Transverse colon (tissue), 4 donors: ENCODE measurements at places on chromosomes 6 and 20. TPM values are rescaled to one million over a fixed set of nuclear protein-coding genes. Genes with fewer than 3 reads are reported as not detected.

DNA sequence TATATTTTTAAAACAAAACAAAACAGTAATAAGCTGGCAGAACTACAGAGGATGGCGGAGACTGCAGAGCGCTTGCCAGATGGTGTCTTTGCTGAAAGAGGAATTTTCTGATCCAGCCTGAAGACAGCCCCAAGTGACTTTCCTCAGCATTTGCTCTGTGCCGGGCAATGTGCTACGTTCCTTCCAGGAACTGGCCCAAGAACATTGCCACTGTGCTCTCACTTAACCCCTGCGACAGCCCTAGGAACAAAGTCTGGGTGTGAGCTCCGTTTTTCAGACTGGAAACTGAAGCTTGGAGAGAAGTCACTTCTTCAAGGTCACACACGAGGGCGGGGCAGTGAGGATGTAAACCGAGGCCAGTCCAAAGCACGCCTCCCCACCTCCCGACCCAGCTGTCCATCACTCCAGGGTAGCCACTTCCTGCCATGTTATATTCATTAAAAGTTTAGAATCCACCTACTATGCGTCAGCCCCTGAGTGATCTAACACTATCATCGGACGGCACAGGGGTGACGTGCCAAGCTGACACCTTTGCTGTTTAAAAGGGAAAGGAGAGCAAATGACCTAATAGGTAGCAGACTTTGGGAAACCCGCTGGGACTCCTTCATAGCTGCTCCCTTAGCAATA is 22.3 kb upstream of the BMP7 start:
- no peak for DNase-seq

DNA sequence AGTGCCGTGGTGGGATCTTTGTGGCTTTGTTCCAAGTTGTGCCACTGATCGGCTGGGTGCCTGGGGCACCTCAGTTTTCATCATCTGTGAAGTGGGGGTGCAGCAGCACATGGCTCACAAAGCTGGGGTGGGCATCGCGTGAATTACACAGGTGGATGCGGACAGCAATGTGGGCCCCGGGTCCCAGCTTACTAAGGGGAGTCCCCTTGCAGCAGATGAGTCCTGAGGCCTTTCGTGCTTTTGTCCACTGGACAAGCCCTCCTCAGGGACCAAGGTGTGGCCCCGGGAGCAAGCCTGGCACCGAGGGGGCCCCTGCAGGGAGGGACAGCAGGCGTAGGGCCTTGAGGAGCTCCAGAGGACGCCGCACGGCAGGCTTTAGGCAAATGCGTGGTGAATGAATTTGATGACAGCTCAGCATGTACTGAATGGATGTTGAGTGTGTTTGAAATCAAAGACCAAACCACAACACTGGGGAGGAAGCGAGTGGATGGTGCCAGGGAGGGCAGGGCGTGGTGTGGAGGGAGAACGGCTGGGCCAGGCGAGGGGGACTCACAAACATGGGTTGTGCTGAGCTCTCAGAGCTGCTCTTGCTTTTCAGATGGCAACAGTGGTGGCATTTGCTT is 53.2 kb downstream of the IRF4 start:
- no peak for DNase-seq

The PSORS1C2 gene
- total RNA-seq: not detected

The KCNK15 gene
- total RNA-seq: not detected

DNA sequence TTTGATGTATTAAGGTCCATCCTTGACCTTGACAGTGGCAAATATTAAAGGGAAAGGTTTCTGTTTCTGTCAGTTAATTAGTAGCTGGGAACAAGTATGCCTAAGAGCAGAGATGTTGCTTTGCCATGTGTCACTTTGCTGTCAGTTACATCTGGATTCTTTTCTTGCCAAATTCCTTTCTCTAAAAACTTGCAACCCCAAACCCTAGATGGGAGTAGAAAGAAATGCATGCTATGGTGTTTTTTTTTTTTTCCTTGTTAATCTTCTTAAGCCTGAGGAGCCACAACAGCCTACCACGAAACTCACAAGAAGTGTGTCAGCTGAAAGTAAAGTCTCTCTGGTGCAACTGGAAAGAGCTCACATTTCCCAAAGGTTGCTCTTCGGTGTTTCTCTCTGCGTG is 18.0 kb upstream of the CLDN20 start:
- no peak for DNase-seq

The FAM217A gene
- not detected for total RNA-seq

The EBF4 gene
- total RNA-seq: 3.7 TPM

DNA sequence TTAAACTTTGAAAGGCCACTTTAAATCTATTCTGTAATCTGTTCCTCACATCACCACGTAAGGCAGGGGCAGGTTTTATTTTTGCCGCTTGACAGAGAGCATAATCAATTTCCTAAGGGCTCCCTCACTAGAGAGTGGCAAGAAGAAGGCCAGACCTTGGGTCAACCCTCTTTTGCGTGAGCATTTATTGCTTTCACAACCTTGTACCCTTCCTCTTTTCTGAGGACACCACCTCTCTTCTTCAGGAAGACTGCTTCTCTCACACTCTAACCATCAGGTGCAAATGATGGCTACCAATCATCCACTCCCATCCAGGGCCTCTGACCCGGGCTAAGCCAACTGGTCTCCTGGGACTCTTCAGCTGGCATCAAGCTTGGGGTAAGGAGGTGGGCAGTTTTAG is 25.2 kb upstream of the QKI start:
- DNase-seq: no peak

- no peak for DNase-seq
These were observed 892 bp downstream of the REPS1 start for GRCh38 chr6:138987080-138987642.

DNA sequence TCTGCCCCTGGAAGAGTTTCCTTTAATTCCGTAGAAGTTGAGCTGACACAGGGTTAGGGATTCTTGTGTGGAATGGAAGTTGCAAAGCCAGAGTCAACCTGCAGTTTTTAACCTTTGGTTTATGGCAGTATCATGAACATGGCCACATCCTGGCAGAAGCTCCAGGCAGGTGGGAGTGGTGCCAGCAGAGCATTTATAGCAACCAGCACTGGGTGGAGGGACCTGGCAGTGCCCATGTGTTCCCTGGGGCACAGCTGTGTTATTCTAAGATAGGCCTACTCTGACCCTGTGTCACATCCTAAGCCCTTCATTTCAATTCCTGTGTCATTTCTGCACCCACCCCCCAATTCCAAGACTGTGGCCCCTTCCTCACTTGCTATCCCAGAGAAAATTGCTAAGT is 26.1 kb upstream of the ZNF831 start:
- peak; percentile 91 for DNase-seq

DNA sequence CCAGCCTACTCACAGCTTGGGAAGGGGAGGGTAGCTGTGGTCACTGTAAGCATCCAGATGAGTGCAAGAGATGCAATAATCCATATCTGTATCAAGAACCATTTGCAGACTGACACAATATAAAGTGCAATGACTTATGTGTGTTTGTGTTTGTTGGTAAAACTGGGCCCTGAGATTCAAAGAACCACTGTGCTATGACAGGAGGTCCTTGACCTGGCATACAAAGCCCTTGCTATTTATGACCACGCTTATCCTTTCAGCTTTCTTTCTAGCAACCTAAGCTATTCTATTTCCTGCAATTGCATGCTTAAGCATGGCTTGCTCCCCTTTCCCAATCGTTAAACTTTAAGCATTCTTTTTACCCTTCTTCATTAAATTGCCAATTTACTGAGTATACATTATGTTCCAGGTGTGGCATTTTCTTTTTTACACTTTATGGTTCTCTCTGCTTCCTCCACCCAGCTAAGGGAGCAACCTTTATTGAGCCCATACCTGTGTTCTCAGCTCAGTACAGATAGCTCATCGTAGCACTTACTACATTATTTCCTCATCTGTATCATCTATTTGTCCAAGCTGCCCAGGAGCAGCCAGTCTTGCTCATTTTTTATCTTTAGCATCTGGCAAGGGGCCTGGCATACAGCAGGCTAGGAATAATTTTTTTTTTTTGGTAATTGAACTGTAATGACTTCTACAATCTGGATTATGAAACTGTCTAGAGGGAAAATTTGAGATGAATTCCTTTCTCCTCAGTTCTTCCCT is 3.5 kb downstream of the MCUR1 start:
- no peak for DNase-seq

GRCh38 chr6:31430449-31430848 is 27.1 kb downstream of the MICA start:
- no peak for DNase-seq

GRCh38 chr6:144194293-144194810 is 44.0 kb downstream of the STX11 start:
- no peak for DNase-seq

The ARMC12 gene
- total RNA-seq: not detected

DNA sequence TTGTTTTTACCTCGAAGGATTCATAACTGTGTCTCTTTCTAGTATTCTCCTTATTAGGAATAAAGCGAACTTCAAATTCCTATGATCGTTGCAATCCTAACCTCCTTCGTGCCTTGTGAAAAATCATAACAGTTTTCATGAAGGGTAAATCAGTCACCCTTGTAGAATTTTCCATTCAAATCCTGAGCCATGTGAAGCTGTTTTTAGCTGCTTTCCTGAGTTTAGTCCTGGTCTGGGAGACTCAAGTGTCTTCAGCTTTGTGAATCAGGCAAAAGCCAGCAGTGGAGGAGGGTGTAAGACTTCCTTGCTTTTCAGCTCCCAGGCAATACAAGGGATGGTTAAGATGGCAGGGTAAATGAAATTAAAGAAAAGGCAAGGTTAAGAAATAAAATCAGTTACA is 24.3 kb downstream of the GCNT2 start:
- DNase-seq: no peak

- DNase-seq: no peak
These were observed 61.4 kb downstream of the RFPL4B start for GRCh38 chr6:112408522-112408921.

GRCh38 chr6:137767465-137767864 is 99.6 kb upstream of the TNFAIP3 start:
- DNase-seq: no peak

GRCh38 chr6:31130751-31131150 is 8.1 kb downstream of the PSORS1C2 start:
- no peak for DNase-seq

GRCh38 chr6:167125410-167125809 is 2.5 kb downstream of the CCR6 start:
- DNase-seq: no peak

- DNase-seq: no peak
These were observed 41.3 kb downstream of the NHLRC1 start for GRCh38 chr6:18081025-18081668.

DNA sequence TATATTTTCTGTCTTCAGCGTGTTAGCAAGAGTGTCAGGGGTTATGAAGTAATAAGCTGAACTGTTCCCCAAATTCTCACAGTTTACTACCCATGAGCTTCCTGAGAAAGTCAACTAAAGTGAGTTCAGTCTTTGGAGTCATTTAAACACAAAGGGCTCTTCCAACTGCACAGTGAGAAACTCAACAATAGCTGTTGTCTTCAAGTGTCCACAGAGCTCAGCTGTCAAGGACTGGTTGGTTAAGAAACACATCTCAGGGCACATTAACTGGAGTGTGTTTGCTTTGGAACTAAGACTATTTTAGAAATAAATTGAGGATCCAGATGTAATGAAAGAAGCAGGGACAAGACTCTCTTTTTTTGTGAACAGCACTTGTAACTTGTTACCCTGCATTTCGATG is 241.4 kb upstream of the SOX4 start:
- no peak for DNase-seq

GRCh38 chr6:167293590-167294091 is 2.5 kb downstream of the UNC93A start:
- no peak for DNase-seq

GRCh38 chr6:15287670-15288375 is 42.0 kb downstream of the JARID2 start:
- DNase-seq: no peak

GRCh38 chr20:31685853-31686643 is 36.6 kb downstream of the BCL2L1 start:
- DNase-seq: no peak

DNA sequence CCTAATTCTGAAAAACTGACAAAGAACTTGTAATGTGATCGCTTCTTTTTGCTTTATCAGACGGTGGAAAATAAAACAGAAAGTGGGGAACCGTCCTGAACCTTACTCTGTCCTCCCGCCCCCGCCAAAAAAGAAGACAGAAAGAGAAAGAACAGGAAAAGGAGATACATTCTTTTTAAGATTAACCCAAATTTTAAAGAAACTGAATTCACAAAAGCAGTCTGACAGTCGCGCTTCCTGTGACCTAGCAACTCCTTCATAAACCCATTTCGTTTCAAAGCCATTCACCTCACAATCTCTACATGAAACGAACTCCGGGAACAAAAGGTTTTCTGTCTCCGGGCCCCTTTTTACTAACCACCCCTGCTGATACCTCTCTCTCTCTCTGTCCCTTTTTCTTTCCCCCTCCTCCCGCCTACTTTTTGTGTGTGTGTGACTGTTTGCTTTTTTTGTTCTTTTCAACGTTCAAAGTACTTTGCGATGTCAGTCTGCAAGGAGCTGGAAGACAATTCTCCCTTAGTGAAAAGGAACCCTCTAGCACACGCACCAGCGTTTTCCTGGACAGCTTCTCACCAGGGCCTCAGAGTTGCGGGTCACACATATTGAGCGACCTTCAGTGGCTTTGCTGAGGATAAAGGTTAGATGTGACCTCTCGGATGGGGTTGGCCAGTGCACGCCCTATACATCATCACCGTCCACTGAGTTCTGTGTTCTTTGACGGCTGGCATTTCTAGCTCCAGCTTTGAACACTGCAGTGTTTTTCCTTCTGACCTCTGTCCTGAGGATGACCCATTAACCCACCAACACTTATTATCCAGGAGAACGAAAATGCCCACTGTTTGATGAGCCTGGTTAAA is 530 bp upstream of the NEDD9 start:
- DNase-seq: peak; percentile 44

The PEDS1 gene
- total RNA-seq: 24.0 TPM

GRCh38 chr20:63507083-63507743 is 8.3 kb upstream of the EEF1A2 start:
- no peak for DNase-seq

DNA sequence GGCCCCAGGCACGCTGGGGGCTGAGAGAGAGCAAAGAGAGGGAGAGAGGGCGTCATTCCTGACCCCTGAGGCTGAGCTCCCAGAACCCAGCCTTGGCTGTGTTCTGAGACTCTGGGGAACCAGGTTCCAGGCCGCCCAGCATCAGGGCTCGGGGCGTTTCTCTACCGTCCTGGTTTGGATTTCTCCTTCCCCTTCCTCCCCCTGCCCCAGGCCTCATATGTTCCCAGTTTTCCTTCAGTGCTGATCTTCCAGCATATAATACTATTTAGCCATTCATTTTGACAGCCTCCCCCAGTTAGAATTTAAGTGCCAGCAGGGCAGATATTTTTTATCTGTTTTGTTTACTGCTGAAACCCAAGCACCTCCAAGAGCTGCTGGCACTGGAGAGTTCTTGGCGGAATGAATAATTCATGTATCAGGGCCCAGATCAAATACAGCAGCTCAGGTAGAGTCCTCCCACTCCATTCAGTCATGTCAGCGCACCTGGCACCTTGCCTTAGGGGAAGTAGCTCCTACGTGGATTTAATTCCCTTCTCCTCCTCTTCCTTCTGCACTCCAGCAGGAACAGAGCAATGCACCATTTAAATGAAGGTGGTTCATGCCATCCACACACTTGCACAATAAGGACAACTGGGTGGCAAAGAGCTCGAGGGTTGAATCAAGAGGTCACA is 23.4 kb upstream of the FRMD1 start:
- DNase-seq: peak; percentile 29
